ENCODE measurements at places on chromosomes 7 and 10.

- DNase-seq = no peak
Measured at GRCh38 chr7:134200970-134201369, 73.8 kb downstream of the LRGUK start.

- no peak for DNase-seq
Measured at GRCh38 chr7:7617550-7617949, 23.0 kb upstream of the UMAD1 start.

GRCh38 chr10:62095181-62096122, 173.2 kb downstream of the RTKN2 start:
- DNase-seq = no peak

- DNase-seq = no peak
Measured at GRCh38 chr10:34906067-34906965, 91.2 kb upstream of the PARD3 start.

GRCh38 chr7:67854221-67855178, 857.9 kb downstream of the TYW1 start:
- DNase-seq = no peak

DNA sequence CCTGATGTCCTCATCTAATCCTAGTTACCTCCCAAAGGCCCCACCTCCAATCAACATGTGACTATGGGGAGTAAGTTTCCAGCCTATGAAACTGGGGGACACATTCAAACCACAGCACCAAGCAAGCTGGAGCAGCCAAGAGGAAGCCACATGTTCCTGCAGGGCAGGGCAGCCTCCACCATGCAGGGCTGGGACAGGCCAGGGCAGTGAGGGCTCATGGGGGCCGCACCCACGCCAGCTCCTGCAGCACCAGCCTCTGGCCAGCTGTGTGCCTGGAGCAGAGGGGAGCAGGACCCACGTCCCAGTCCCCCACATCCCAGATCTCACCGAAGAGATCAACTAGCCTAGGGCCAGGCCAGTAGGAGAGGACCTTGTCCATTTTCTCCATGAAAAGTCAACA, 85.9 kb upstream of the INSIG1 start:
- DNase-seq = no peak

DNA sequence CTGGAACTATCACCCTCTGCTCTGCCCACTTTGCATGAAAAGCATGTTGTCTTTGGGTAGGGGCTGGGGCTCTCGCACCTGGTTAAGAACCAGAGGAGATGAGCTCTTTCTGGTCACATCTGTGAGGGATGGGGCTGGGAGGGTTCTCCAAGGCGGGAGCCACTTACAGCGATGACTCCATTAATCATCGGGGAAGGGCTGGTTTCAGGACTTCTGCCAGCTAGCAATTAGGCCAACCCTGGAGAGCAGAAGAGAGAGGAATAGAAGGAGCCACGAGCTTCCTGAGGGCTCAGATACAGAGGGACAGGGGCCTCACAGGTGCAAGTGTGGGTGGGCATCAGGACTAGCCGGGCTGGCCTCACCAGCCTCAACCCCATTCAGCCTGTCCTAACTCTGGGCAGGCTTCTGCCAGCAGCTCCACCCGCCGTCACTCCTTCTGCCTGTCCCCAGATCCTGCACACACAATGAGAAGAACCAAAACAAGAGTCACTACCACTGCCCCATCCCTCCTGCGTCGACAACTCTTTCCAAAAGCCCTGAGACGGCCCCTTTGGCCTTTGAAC, 8.4 kb downstream of the AQP1 start:
- DNase-seq = no peak

DNA sequence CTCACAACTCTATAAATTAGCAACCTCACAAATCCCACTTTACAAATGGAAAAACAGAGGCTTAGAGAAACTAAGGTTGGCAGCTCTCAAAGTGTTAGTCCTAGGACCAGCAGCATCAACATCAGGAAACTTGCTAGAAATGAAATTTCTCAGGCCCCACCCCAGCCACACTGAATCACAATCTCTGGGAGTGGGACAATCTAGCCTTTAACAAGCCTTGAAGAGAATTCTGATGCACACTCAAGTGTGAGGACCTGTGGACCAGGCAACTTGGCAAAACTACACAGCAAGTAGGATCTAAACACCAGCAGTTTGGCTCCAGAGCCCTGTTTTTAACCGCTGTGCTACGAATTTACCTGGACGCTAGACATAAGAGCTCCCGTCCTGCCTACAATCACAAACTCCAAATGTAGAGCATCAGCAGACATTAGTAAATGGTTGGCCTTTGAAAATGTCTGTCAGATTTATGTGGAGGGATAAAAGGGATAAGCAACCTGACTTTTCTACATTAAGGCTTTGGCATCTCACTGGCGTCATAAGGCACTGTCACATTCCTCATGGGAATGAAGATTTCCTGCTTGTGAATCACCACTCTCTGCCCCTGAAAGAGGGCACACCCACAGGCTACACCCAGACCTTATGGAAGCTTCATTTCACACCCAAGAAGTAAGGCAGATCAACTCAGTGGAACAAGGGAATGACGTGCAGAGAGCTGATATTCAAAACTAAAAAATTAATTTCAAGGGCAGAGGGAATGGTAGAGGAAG, 34.5 kb downstream of the PPP1R3C start:
- no peak for DNase-seq

DNA sequence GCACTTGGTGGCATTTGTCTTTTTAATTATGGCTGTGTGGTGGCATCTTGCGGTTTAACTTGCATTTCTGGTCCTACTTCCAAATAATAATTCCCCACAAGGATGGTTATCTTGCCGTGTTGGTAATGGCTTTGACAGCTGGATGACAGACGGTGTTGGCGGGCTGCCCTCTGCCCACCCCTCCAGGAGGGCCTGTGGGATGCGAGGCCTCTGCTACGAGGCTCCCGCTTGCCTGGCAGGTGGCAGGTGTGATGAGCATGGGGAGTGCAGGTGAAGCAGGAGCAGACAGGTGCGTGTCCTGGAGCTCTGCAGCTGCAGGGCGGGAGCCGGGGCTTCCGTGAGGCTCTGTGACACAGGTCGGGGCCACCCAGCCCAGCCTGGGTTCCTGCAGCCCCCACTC, 11.8 kb downstream of the INPP5A start:
- no peak for DNase-seq

DNA sequence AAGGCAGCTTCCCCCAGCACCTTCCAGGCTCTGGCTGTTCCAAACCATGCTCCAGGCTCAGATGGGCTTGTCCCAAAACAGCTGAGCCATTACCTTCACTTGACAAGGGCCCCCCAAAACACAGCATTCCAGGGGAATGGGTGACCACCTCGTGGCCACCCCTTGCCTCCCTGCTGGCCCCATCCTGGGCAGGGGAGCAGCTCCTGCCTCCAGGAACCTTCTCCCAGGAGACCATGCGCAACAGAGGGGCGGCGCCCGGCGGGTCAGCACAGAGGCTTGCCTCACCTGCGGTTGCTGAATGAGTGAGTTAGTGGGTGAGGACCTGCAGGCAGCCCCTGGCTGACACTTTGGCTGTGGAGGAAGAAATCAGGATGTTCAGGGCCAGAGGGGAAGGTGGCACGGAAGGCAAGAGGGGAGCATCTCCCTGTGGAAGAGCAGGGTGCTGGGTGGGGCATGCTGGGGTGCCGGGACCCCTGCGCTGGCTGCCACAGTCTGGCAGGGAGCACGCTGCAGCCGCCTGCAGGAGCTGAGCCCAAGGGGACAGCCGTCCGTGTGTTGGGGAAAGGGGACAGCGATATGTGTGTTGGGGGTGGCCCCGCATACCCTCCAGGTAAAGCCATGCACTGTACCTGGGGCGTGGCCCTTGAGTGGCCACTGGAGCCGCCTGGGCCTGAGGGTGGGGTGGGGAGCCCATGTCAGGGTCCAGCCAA, 54.7 kb downstream of the PWWP2B start:
- no peak for DNase-seq

DNA sequence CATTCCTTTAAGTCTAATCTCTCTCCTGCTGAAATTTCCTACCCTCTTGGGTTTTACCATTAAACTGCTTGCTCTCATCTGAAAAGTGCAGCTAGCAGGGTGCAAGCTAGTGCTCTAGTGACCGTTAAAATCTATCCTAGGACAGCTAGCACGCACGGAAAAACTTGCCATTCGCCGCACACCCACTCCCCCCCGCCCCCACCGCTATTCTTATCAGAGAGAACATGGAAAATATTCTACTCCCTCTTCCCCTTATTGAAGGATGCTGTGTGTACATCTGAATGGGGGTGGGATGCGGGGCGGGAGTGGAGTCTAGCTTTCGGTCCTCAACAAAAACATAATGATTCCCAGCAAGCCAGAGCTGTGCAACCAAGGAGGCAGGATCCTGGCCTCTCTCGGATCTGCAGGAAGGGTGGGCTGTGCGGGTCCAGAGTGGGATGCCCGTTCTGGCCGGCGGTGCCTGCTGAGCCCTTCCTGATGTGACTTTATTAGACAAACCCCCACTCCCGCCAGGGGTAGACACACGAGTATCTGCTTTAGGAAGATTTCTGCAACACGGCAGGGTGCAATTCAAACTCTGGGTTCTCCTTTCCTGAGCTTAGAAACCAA, 1.1 kb upstream of the ADRA2A start:
- DNase-seq = no peak

GRCh38 chr10:74900297-74900696, 73.9 kb downstream of the KAT6B start:
- no peak for DNase-seq

- no peak for DNase-seq
Measured at GRCh38 chr7:66326501-66327215, 121.5 kb downstream of the TPST1 start.

DNA sequence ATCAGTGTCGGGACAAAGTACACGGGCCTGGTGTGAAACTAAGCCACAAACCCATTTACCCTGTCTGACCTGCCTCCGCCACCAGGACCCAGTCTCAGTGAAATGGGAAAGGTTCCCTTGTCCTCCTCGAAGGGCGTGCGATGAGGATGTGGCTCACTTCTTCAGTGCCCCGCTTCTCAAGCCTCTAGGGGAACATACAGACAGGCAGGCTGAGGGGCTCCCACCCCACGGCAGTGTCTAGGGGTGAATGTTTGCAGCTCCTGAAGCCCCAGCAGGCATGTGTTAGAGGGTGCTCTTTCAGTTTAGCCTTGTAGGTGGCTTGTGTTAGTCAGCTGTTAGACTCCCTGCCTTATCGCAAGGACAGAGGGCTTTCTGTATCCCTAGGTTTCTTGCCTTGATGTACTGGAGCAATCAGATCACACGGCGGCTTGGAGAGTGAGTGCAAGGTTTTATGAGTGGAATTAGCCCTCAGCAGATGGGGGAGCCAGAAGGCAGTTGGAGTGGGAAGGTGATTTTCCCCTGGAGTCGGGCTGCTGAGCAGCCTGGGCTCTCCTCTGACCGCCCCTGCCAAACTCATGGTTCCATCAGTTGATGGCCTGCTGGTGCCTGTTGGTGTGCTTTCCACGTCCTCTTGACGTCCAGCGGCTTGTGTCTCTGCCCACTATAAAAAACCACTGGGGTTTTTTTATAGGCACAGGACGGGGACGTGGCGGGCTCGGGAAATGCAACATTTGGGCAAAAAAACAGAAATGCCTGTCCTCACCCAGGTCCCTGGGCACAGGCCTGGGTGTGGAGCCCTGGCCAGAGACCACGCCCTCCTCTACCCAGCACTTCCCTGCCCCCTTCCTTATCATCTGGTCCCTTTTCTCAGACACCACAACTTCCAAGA, 759 bp downstream of the NUDT1 start:
- DNase-seq = no peak

GRCh38 chr7:17069146-17069545, 187.4 kb upstream of the AGR3 start:
- no peak for DNase-seq

- DNase-seq = no peak
Measured at GRCh38 chr10:114648368-114648767, 9.7 kb downstream of the ABLIM1 start.

GRCh38 chr7:106218546-106218945, 66.2 kb downstream of the NAMPT start:
- no peak for DNase-seq

DNA sequence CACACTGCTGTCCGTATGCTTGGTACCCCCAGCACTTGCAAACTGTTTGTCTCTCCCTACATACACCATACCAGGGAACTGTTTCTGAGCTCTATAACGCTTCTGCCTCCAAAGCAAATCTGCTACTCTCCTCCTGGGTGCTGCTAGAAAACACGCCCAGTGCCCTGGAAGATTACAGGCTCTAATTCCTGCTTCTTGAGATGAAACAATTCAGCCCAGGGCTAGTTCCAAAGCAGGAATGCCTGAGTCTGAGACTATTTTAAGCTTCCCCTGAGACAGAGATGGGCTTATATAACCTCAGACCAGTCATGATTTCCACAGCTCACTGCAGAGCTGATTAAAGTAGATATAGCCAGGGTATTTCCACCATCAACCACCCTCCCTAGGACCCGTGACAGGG, 327.1 kb downstream of the GPR158 start:
- no peak for DNase-seq

DNA sequence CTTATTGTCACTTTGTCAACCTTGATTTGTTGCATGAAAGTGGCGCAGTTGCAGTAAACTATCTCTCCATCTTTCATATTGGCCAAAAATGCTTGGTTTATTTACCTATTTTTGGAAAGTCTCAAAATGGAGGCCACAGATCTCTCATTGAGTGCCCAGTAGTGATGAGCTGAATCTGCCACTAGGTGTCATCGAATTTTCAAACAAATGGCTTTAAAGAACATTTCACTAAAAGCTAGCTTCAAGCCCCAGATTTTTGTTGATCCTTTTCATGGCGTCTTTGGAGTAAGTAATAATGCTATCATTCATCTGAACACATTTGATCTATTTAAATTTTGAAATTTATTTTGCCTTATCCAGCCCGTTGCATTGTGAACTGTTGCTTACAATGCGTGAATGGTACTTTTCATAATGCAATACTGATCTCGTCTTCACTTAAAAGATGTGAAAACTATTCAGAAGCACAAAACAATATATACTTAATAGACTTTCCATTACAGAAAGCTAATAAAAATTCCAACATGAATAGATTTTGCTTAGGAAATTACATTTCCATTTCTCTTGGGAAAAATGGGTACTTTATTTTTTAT, 236.2 kb downstream of the DNAJB9 start:
- no peak for DNase-seq

DNA sequence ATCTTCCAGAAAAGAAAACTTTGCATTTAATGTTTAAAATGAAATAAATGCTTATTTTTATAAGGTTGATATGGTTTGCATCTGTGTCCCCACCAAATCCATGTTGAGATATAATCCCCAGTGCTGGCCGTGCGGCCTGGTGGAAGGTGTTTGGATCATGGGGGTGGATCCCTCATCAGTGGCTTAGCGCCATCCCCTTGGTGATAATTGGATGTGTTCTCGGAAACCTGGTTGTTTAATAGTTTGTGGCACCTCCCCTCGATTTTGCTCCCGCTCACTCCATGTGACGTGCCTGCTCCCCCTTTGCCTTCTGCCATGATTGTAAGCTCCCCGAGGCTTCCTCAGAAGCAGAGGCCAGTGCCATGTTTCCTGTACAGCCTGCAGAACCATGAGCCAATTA, 2.4 kb upstream of the MTPAP start:
- DNase-seq = no peak

GRCh38 chr7:111067251-111067650, 23.7 kb upstream of the LRRN3 start:
- no peak for DNase-seq

- no peak for DNase-seq
Measured at GRCh38 chr10:37713642-37714041, 143.8 kb downstream of the ZNF248 start.

- DNase-seq = no peak
Measured at GRCh38 chr7:127715901-127716300, 63.9 kb downstream of the SND1 start.

All from activated T-cell treated with anti-CD3 and anti-CD28 coated beads for 1 hour (primary cell).